ENCODE measurements at places on chromosomes 7 and 10.

- DNase-seq = no peak
Observed at GRCh38 chr10:73581918-73582317, 9.2 kb downstream of the USP54 start.

- no peak for DNase-seq
Observed at GRCh38 chr7:90311175-90311574, 9.9 kb downstream of the FAM237B start.

- no peak for DNase-seq
Observed at GRCh38 chr10:128086003-128086863, 40.0 kb downstream of the MKI67 start.

- no peak for DNase-seq
Observed at GRCh38 chr10:69684020-69684980, 54.3 kb downstream of the FAM241B start.

GRCh38 chr10:9759596-9759995, 1258.1 kb upstream of the CELF2 start:
- no peak for DNase-seq

DNA sequence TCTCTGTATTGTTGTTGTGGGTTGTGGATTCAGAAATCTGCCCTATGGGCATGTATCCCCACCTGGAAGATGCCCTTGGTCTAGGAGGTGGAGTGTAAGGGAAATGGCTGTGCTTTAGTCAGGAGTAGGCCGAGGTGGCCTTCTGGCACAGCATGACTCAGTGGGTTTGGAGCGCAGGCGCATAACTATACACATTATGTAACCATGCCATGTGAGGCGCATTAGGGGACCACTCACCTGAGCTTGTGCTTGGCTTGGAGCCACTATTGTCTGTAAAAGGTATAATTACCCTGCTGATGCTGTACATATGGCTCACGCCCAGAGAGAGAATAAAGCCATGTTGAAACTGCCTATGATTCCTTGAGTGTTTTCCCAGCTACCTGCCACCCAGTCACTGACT, 20.6 kb upstream of the ADAMTS14 start:
- DNase-seq = no peak

GRCh38 chr10:48940958-48941357, 1.3 kb upstream of the LRRC18 start:
- no peak for DNase-seq

DNA sequence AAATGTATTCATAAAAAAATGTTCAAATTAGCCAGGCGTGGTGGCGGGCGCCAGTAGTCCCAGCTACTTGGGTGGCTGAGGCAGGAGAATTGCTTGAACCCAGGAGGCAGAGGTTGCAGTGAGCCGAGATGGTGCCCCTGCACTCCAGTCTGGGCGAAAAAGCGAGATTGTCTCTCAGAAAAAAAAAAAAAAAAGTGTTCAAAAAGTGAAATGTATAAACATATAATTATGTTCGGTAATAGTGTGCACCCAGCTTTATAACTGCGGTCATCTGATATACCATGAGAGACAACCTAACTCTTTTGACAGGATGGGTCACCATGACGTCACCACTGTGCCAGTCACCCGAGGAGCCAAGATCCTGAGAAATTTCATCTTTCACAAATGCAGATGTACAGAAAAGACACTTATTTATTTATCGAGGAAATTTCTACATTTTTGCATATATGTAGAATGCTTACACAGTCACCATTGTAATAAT, 594 bp upstream of the RP9 start:
- DNase-seq = no peak

DNA sequence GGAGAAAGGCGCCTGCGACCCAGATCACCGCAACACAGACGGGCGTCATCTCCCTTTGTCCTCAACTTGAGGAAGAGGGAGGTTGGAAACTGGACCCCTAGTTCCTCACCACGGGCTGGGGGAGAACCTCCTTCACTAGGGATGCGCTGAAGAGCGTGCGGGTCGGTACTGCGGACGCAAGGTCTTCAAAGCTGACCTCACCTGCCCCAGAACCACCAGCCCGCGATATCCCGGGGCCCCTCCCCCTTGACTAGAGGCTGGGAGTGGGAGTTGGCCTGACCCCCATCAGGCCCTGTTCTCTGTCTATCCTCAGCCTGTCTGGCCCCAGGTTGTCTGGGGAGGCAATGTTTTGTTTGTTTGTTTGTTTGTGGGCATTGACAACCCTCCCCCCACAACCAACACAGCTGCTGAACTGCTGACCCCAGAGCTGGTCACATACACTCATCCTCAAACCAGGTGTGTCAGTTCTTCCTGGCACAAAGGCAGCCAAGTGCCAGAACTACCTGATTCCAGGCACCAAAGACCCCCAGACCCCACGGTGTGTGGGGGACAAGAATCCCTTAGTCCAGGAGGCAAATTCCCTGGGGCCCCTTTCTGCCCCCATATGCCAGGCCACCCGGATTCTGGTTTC, 2.9 kb downstream of the NPM3 start:
- no peak for DNase-seq

All from GDM1 (cell line).